HL-60 (cell line): ENCODE measurements at places on chromosomes 1 and 21.
A peak's percentile ranks its signal among the peaks of the same experiment; 100 is the strongest.

DNA sequence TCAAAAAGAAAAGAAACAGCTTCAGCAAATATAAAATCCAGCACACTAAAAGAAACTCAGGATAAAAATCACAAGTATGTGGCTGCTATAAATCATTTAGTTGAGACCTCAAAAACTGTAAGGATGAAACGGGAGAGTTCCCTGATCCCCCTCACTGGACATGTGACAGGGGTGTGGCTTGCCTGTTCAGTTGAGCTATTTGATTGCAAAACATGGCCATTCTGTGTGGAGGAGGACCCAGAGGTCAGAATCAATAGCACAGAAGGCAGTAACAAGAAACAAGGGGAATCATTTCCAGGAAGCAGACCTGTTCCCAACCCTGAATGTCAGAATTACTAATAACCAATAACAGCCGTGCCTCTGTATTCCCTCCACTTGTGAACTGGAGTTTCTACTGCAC, 27.9 kb downstream of the RBM11 start:
- no peak for DNase-seq

- DNase-seq = no peak
Measured at GRCh38 chr21:38221594-38221993, 35.2 kb upstream of the KCNJ15 start.

GRCh38 chr1:77498918-77499317, 183.5 kb downstream of the ZZZ3 start:
- DNase-seq = no peak

DNA sequence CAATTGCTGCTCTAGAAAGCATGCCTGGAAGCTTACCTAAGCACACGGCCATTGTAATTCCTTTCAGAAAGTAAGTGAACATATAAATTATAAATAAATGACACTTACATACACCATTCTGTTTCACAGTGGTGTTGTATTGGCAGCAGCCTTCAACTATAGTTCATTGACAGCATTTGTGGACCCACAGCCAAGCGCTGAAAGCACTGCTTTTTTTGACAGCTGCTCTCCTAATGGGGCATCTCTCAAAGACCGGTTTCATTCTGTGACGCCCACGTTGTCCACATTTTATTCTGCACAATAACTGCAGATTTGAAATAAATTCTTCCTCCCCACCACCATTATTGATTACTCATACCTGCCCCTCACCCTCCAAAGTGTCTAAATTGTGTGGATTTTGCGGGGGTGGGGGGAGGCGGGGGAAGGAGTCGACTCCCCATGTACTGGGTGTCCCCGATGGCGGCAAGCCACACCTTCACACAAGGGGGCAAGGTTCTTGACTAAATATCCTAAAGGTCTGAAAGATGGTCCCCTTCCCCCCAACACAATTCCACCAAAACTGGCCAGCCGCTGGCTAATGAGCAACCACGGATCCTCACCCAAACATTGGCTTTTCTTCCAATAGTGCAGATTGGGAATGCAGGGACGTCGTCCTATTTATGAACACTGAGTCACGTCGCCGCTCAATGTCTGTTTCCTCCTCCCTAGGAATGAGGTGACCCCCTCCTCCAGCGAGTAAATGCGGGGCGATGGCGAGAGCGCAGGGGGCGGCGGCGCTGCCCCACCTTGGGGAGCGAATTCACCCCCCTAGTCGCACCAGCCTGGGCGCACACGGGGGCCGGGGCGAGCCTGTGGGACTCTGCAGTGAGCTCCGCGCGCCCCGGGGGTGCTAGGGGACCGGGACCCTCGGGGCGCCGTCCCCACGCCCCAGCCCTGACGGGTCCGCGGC, 960 bp downstream of the RCAN1 start:
- no peak for DNase-seq

- DNase-seq = no peak
Measured at GRCh38 chr1:96306809-96307560, 414.6 kb upstream of the PTBP2 start.

GRCh38 chr1:67018574-67018973, 35.4 kb downstream of the SLC35D1 start:
- no peak for DNase-seq

DNA sequence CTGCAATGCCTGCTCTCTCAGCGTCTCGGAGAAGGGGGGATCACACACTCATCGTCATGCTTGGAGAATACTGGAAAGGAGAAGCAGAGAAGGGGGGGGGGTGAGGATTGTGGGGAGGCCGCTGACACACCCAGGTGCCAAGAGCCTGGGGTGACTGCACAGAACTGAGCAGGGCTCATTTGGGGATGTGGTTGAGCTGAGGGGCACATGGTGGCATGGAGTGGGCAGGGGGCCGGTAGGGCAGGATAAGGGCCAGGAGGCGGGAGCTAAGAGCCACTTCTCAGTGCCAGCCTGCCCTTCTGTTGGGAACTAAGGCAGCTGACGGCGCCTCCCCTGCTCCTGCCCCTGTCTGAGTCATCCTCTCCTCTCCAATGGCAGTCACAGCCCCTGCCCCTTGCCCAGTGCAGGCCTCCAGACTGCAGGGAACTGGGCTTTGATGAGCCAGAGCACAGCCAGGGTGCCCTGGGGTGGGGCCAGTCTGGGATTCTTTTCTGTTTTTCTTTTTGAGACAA, 27.2 kb downstream of the MRPL37 start:
- peak; percentile 70 for DNase-seq

- DNase-seq = no peak
Measured at GRCh38 chr1:175881246-175881976, 138.0 kb upstream of the TNR start.

DNA sequence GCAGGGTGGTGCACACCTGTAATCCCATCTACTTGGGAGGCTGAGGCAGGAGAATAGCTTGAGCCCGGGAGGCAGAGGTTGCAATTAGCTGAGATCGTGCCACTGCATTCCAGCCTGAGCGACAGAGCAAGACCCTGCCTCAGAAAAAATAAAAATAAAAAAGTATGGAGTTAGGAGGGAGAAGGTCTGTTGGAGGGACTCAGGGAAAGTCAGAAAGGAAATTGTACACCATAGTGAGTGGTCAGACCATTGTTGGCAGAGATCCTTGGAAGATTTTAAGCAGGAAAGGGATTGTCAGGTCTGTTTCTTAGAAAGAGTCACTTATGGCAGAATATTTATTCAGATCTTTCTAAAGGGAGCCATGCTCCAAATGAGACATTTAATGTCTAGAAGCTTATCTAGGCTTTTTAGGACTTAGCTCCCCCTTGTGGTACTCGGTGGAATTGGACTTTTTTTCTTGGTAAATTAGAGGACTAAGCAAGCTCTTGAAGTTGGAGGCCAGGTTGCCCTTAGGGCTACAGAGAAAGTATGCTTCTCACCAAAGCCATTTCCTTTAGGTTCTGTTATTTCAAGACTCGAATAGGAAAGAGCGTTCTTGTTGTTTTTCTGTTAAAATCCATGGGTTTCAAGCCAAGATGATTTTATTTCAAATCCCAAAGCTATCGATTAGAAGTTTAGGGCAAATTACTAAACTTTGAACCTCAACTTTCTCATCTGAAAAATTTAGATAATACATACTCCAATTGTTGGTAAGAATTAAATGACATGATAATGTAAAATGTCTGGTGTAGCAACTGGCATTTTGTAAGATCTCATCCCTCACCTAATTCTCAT, 16.5 kb downstream of the MIA3 start:
- DNase-seq = peak; percentile 49

DNA sequence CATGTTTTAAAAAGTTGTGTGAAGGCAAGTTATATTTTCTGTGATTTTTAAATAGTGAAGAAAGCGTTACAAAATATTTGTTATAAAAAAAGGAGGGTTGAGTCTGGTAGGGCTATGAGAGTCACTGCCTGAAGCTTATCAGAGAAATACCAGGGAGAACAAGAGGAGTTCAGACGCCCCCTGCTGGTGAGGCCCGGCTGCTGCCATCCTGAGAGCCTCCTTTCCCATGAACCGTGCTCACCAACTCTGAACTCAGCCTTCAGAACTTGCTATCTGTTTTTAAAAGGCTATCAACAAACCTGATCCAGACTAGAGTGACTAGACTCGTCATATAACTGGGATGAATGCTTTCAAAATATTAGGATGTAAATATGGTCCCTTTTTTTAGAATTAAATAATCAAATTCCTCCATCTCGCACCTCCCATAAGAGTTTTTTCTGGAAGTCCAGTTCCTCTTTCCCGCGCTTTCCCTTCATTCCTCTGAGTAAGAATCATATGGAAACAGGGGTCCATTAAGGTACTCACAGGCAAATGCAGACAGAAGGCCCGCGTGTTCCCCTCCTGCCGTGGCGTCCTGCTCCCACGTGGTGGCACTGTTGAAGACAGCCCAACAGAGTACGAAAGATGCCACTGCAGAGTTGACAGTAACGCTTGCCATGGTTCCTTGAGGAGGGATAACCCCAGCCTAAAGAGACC, 26.2 kb upstream of the SPATA6 start:
- peak; percentile 36 for DNase-seq

DNA sequence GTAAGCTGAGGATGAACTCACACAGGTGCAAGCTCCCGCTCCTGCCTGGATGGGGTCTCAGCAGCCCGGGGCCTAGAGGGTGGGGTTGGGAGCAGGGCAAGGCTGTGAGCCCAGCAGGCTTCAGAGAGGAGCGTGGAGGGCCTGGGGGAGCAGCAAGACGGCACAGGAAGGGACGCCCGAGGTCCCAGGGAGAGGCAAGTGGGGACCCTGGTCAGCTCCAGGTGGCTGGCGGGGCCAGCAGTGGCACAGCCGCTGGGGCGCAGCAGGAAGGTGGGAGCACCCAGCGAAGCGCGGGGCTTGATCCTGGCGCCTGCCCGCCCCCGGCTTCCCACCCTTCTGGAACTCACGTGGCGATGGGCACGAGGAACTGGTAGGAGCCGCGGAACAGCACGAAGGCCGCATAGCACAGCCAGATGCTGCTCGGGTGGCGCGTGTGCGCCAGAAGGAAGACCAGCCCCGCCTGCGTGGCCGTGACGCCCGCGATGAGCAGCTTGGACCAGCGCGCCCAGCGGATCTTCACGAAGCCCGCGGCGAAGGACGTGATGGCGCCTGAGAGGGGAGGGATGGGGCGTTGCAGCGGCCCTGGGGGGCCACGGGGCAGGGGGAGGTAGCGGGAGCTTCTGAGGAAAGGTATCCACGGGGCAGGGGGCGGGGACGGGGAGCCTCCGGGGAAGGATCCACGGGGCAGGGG, 11.7 kb downstream of the SLC19A1 start:
- no peak for DNase-seq

DNA sequence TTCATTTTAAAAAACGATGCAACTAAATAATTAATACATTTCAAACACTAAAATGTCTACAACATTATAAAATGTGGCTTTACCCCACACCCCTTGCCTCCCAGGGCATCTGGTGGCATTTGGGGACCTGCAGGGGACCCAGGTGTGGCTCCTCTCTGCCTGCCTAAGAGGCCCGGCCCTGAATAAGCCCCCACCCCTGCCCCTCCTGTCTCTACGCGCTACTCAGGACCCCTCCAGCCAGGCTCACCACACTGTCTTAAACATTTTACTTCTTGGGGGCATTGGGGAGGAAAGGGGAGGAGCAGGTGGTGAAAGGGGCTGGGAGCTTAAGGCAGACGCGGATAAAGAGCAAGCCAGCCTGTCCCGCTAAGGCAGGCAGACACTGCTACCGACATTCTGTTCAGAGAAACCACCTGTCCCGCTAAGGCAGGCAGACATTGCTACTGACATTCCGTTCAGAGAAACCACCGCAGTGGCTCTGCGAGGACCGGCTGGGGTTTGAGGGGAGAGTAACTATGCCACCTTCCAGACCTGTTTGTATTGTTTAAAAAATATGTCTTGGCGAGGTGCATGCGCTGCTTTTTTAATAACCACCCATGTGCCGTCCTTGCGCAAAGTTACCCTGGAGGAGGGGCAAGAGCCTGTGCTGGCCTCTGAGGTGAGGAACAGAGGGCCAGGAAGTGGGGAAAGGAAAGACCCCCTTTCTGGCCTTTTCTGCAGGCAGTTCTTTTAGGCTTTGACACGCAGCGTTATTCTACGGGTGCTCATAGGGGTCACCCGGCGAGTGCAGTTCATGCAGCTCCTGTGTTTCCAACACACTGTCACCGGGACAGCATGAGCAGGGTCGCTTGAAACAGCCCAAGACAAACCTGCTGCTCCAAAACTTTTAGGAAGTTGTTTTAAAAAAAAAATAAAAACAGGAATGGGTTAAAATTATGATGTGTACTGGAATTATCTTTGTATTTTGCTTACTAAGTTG, 51.3 kb upstream of the RIPK4 start:
- no peak for DNase-seq

DNA sequence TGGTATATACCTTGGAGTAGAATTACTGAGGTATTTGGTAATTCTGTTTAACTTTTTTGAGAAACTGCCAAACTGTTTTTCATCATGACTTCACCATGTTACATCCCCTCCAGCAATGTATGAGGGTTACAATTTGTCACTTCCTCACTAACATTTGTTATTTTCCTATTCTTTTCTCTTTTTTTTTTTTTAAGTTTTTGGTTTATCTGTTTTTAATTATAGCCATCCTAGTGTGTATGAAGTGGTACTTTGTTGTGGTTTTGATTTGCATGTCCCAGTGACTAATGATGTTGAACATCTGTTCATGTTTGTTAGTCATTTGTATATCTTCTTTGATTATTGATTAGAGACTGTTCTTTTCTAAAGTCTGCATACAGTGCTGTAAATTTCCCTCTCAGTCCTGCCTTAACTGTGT, 147.3 kb downstream of the HS2ST1 start:
- DNase-seq = no peak

DNA sequence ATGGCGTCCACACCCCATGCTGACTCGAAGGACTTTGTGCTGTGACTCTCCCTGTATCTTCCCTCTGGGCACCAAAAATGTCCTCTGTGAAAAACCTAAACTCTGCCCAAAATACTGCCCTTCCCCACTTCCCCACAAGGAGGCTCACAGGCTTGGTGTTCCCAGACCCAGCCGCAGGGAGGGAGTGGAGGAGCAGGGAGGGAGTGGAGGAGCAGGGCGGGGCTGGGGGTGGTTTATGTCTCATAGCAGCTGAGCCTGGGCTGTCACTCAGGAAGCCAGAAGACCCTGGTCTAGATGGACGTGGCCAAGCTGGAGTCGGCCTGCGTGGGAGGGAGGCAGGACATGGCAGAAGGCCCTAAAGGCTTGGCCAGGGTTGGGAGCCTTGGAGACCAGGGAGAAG, 461.7 kb downstream of the PTPRU start:
- DNase-seq = peak; percentile 3

DNA sequence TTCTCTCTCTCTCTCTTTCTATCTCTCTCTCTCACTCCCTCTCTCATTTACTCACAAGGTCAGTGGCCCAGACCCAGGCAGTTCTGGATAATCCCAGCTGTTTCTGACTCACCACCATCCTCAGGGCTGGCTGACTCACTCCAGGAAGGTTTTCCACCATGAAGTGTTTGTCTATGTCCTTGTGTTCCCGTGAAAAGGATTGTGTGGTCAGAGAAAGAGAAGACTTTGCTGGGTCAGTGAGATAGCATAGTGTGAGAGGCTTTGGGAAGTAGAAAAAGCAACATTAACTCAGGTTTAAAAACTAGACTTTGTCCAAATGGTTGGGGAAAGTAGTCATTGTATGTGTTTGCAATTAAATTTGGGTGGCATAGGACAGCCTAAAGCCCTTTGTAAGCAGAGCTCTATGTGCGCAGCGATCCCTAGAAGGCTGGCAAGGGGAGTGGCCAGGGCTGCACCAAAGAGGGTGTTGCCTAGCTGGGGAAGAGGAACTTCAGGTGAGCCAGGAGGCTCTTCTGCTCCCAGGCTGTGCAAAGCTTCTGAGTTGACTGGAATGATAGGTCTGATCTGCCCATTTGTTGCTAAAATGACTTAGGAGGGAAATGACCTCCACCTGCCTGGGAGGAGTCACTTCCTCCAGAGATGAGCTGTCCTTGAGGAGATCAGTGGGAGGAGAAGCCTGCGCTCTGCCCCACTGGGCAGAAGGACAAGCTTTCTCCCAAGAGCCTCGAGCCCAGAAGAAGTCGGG, 4.9 kb upstream of the CAPN2 start:
- no peak for DNase-seq
